ENCODE measurements at places on chromosomes 3 and 15.

- no peak for DNase-seq
Measured at GRCh38 chr3:54065586-54065985, 56.8 kb upstream of the CACNA2D3 start.

DNA sequence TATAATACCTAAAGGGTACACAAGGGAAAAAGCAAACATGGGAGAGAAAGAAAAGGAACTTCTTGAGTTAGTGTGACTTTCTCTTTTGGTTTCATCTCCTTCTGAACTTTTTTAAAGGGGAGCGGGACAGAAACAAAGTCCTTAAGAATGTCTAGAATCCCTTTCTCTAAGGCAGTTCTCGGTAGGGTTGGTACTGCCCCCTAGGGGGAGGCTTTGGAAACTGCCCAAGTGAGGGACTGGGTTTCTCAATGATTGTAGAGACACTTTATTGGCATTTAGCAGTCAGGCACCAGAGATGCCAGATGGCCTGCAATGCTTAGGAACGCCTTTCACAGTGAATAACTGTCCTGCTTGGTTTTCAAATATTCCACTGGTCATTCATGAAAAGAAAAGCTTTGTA lies 172.7 kb downstream of the WDR72 start:
- peak; percentile 9 for DNase-seq

GRCh38 chr3:111998636-111999483 lies at the start of gene TAGLN3:
Gene TAGLN3 (plus strand): TSS chr3:111998922. CDS start chr3:111999423, 501 bp downstream.
- no peak for DNase-seq

DNA sequence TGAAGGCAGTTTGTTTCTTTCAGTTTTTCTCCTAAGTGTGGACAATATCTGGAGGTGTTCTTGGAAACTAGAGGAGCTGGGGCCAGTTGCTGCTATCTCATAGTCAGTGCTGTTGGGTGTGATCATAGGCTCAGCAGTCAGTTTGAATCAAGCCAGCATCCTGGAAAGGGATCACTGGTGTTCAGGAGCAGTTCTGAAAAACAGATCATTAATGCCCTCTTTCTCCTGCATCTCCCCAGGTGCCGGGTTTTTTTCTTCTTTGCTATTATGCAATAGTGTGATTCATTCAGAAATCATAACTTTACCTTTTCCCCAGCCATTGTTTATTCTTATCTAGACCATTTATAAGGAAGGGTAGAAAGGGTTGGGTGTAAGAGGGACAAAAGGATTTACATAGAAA lies 24.0 kb downstream of the LNP1 start:
- DNase-seq: no peak

DNA sequence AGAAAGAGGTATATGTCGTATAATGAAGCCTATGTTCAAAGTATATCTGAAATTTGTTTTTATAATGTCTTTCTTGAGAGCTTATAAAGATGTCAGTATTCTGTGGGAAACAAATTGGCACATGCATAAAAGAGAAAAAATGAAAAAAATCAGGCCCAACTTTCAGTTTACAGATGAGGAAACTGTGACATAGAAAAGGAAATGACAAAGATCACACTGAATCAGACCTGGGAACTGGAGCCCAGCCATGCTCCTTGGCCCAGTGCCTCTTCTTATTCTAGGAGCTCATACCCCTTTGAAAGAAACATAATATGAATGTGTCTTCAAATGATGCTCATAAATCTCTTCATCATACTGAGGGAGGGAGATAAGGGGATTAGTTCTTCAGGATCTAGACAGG lies 48.4 kb downstream of the TMEM44 start:
- no peak for DNase-seq

GRCh38 chr3:32440611-32441350 lies 49.1 kb downstream of the CMTM7 start:
- DNase-seq: no peak

DNA sequence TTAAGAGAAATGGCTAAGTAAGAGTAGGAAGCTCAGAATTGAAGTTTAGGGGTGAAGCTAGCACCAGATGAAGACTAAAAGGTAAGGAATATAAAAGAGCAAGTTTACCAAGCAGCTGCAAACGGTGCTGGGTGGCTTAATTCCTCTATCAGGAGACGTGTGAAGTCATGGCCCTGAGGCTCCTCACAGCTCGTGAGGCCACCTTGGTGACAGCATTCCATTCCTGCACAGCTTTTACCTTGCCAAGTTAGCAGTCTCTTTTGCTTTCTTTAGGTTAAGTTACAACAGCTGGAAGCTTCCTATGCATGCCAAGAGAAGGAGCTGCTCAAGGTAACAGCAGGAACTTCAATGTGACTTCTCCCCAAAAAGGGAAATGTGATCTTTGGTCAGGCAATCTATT lies 6.4 kb downstream of the TMCO5A start:
- DNase-seq: no peak

- no peak for DNase-seq
Measured at GRCh38 chr3:181913254-181913653, 201.5 kb downstream of the SOX2 start.

- DNase-seq: no peak
Measured at GRCh38 chr15:57337868-57338411, 38.4 kb upstream of the CGNL1 start.

DNA sequence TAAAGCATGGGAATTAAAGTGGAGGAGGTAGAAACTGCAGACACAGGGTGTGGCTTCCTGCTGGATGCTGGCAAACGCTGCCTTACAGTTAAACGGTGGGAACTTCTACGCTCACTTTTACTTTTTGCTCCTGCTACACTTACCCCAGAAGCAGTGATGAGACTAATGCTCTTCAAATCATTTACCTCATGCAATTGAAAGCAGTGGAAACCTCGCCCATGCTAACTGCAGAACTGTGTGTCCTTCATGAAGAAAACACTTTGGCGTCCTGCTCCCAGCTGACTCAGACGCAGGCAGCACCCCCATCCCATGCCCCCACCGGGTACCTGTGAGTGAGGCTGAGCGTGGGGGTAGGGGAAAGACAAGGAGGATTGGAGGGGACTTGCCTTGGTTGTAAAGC lies 31.8 kb downstream of the UPK1B start:
- no peak for DNase-seq

GRCh38 chr3:170180908-170181885 lies at the start of gene PHC3:
Gene PHC3 (minus strand): TSS chr3:170181733. CDS start chr3:170181715, 18 bp downstream.
- DNase-seq: peak; percentile 90

DNA sequence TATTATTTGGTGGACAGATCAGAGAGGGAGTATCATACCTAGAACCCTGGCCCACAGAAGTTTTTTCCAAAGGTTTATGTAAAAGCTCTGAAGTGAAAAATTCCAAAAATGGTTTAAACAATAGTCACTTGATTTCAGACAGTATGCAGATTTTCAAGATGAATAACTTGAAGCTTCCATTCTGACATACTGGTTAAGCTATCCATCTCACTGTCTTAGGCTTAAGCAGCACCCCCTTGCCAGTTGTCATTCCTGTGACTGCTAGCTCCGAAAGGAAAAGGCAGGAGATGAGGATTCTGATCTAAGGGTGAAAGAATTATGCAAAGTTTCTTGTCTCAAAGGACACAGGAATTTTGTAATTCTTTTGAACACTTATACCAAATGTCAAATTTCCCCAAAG lies 337.5 kb upstream of the THBS1 start:
- DNase-seq: no peak

DNA sequence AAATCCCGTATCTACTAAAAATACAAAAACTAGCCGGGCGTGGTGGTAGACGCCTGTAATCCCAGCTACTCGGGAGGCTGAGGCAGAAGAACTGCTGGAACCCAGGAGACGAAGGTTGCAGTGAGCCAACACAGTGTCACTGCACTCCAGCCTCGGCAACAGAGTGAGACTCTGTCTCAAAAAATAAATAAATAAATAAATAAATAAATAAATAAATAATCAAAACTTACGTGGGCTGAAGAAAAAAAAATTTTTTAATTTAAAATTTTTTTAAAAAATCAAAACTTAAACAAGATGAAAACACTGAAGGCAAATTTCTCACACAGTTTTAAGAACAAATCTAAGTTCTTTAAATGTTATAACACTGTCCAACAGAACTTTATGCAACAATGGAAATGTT lies 14.4 kb downstream of the MSL2 start:
- DNase-seq: no peak
